ENCODE measurements at places on chromosomes 13 and 19.
A peak's percentile ranks its signal among the peaks of the same experiment; 100 is the strongest.

DNA sequence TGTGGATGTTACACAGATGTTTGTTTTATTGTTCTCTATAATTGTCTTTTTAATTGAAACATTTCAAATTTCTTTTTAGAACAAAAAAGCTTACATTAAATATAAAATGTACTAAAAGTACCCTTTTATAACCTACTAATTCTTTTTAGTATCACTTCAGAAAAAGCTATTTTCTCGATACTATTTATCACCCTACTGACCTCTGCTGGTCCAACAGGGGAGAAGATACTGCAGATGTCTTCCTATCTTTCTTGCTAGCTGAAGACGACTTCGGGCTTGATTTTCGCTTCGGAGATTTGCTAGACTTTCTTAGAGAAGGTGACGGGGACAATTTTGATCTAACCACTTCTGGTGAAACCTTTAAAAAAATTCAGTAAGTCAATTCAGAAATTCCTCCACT, 42.4 kb downstream of the ZC3H13 start:
- DNase-seq = no peak

DNA sequence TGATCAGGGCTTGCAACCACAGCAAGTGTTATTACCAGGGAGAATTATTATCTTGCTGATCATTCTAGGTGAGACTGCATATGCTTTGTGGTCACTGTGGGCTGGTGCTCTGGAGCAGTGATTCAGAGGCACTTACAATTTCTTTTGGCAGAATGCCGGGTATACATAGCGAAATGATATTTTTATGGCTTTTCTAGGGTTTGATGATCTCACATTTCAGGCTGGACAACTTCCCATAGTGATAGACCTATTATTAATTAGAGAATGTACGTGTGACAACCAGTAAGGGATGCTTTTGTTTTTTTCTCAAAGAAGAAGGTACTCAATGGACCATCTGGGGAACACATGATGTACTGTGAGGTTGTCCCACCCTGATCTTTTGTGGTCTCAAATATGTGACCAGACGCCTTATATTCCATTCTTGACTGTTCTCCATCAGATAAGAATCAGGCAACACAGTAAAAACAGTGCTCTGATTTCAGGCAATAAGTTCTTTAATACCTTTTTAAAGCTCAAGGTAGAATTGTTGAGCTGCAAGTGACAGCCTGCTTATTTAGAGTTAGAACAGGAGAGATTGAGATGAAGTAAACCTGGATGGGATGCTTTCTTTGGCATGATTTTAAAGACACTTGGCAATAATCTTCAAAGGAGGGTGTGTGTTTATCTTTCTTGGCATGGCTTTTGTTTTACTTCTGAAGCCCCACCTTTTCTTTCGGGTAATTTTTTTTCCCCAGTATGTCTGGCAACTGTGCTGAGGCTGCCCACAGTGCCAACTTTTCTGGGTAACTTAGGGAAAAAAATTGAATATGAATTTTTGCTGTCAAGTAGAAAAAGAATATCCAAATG, 27.4 kb upstream of the SCEL start:
- no peak for DNase-seq

GRCh38 chr19:49642492-49643035, 555 bp downstream of the SCAF1 start:
- DNase-seq = no peak

GRCh38 chr19:7505682-7506384, 10.1 kb upstream of the ZNF358 start:
- no peak for DNase-seq

- DNase-seq = peak; percentile 36
These were observed 4.6 kb downstream of the SAFB start for GRCh38 chr19:5627395-5627904.

GRCh38 chr19:50490411-50490811, 13.8 kb upstream of the GARIN5A start:
- no peak for DNase-seq
